Stimulated activated CD8-positive, alpha-beta memory T cell treated with anti-CD3 and anti-CD28 coated beads, Interleukin-4, amount 100 ng/mL, for 24 hours (primary cell): ENCODE measurements at places on chromosomes 12 and 14.

GRCh38 chr14:30620178-30620577, 1.9 kb upstream of the SCFD1 start:
- no peak for DNase-seq

DNA sequence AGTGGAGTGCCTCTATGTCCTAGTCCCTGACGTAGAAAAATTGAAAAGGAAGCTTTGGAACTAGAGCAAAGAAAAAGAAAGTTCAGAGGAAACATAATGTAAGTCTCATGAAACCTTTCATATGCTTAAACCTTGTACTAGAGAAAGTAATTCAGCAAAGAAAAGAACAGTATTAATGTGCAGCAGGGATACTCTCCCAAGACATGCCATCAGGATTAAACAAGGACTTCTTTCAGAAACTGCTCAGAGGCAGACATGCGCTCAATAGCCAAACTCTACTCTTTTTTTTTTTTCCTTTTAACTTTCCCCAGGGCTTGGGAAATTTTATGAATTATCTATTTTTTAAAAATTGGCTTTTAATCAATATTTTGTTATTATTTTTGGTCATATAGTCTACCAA, 7.1 kb upstream of the ASB8 start:
- no peak for DNase-seq

DNA sequence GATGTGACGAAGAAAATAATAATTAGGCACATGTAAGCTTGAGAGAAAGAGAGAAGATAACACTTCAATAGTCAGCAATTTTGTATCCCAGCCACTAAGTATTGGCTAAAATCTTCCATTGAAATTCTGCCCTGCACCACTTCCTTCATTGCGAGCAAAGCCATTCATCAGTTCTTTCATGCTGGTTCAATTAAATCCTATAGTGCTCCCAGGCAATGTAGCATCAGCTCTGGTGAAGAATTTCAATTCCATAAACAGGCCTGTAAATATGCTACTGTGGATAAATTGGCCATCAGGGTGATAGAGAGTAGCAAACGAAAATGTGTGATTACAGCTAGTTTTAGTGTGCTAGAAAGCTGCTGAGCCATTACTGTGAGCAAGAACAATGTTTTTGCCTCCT, 24.7 kb downstream of the RPL10L start:
- DNase-seq = no peak

- no peak for DNase-seq
Observed at GRCh38 chr14:37089410-37089809, 83.0 kb downstream of the SLC25A21 start.

DNA sequence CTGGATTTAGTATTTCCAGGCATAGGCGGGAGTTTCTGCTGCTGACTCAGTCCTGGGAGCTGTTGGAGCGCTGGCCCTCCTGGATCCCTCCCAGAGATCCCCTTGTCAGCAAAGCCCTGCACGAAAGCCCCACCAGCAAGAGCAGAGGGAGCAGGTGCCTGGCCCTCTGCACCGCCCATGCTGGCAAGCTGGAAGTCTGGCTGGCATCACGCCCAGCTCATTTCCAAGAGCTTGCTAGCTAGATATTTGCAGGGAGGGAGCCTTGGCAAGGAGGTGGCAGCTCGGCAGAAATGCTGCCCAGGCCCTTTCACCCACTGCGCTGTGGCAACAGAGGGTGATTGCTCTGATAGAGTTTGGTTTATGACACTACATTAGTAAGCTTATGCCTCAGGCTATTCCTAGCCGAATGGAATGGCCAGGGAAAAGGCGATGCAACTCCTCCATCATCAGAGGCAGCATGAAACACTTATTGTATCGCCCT, 193.9 kb downstream of the EMP1 start:
- no peak for DNase-seq

GRCh38 chr14:31785574-31785973, 224.4 kb downstream of the NUBPL start:
- no peak for DNase-seq

DNA sequence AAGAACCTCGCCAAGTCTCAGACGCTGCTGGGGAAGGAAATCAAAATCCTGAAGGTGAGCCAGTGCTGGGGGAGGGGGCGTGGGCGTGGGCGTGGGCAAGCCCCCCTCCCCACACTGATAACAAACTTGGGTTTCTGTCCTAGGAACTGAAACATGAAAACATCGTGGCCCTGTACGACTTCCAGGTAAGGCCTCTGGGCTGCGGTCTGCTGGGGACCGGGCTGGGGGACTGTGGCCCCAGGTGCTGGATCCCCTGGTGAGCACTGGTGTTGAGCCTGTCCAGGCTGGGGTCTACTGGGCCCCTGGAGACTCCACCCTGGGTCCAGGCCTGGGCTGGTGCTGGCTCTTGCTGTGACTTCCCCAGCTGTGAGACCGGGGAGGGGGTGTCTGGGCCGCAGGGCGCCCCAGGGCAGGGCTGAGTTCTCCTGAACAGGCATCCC, 1.2 kb downstream of the ULK1 start:
- DNase-seq = no peak

DNA sequence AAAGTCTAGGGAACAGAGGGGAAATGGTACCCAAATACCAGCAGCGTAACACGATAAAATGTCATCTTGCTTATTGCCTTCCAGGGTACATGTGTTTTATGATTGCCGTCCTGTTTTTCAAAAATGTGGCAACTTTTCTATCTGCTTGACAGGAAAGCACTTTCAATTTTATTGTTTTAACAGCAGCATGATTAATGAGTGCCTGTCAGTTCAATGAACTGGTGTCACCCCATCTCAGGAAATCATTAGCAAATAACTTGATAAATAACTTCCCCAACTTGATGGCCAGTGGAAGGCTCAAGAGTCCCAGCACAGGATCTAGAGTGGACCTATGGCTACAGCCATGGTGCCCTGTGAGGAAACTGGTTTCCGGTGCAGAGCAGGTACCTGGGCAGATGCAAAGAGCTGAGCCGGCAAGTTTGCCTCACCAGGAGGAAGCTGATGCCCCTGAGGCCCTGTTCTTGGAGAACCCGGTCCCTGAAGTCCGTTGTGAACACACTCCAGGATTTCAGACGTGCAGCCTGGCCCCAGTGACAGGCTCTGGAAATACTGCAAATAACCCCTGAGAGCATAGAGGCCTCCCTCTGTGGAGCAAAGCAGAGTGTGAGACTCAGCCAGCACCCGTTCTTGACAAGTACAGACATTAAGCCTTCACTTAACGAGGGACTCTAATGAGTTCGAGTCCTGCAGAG, 173.5 kb upstream of the SFSWAP start:
- DNase-seq = no peak

GRCh38 chr14:53493320-53493719, 340.2 kb upstream of the DDHD1 start:
- no peak for DNase-seq
